Caco-2 (cell line): ENCODE measurements at places on chromosomes 2 and 18. TPM values are rescaled to one million over a fixed set of nuclear protein-coding genes. Genes with fewer than 3 reads are reported as not detected.
A peak's percentile ranks its signal among the peaks of the same experiment; 100 is the strongest.

GRCh38 chr2:37414470-37414949, 70.1 kb downstream of the QPCT start:
- DNase-seq, result peak; percentile 51

GRCh38 chr2:201654616-201655384, 11.5 kb upstream of the TMEM237 start:
- DNase-seq, result no peak

Gene UGT1A1
- total RNA-seq, result 2.6 and 3.0 TPM in 2 replicates

Gene BCS1L
- 68.3 and 74.6 TPM in 2 replicates for total RNA-seq
